Urothelium cell line (cell line): ENCODE measurements at places on chromosomes 5 and 9.

DNA sequence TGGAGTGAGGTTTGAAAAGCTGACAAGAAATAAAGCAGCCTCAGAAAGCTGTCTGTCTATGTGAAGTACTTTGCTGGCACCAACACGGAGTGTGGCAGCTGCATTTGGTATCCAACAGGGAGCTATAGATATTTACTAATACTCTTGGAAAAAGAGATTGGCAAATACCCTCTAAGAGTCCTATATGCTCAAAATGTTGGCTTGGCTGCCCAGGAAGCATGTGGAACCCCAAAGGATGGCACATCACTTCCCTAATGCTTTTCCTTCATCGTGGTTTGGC, 398.3 kb downstream of the TLE4 start:
- no peak for DNase-seq

DNA sequence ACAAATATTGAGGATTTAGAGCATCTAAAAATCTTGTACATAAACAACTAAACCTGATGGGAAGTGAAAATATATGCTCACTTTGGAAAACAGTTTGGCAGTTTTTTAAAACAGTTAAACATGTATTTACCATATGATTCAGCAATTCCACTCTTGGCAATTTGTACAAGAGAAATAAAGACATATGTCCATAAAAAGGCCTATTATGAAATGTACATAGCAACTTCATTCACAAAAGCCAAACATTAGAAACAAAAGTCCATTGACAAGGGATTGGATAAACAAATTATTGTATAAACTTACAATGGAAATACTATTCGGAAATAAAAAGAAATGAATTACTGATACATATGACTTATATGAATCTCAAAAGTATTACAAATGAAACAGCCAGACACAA, 196.2 kb upstream of the SLC24A2 start:
- DNase-seq, result no peak

DNA sequence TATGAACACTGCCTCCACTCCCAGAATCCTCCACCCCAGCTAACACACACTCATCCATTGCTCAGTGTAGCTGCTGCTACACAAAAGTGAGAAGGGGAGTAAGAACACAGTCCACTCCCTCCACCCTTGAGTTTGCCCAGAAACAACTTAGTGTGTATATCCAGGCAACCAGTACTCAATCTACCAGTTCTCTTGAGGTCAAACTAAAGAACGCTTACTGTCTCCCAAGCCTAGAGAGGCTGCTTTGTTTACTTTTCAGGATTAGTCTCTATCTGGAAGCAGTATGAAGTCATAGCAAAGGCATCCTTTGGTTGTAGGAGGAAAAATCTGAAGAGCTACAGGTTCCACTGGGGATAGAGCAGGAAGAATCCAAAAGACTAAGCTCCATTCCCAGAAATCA, 296.3 kb downstream of the KCNN2 start:
- DNase-seq, result peak; percentile 43

DNA sequence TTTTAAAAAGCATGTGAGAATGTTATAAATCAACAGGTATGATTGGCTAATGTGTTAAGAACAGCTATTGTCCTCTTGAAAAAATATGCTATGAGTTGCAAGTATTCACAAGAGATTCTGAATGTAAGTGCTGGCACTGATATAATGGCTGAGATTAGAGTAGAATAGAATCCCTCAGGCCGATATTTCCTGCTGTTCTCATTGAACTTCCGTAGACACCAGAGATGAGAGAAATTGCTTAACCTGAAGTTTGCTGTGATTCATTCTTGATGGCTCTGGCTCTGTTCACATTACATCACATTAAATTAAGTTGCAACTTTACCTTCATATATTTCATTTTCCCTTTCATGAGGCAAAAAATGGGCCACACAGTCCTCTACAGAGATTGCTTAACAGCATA, 114.5 kb downstream of the BAAT start:
- DNase-seq, result no peak

DNA sequence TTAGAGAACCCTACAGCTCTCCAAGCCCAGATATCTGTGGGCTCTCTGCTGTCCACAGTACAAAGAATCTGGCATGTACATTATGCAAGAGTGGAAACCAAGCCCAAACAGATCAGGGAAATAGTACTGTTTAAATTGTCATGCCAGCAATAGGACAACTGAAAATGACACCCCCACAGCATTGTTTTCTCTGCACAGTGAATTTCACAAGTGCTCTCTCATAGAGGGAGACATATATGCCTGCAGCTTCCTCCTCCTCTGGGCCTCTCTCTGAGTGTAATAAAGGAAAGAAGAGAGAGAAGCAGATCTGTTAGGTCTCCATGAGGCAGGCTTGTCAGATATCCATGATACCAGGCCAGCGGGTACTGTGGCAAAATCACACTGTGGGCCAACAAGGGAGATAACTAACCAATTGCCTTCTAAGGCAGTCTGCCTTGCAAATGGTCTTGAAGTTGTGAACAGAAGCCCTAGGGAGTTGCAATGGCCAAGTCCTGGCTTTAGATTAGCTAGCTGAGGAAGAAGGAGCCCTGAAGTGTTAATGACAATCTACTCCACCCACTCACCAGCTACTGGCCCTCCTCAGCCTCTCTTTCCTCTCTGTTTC, 54.4 kb upstream of the JMY start:
- DNase-seq, result no peak

DNA sequence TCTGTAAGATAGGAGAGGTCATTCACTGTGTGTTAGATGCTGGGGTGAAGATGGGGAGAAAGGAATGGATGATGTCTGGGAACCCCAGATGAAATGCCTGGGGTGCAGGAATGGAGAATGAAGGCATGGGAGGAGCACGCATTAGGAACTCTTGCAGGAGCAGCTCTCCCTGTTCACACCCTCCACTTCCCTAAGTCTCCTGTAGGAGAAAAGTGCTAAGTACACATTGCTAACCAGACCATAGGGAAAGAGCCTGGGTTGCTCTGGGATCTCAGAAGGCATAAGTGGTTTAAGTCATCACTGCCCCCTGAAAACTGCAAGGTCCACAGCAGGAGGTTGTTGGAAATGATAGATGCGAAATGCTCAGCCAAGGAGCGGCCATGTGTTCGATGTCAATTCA, 163.1 kb downstream of the SEC61B start:
- no peak for DNase-seq

DNA sequence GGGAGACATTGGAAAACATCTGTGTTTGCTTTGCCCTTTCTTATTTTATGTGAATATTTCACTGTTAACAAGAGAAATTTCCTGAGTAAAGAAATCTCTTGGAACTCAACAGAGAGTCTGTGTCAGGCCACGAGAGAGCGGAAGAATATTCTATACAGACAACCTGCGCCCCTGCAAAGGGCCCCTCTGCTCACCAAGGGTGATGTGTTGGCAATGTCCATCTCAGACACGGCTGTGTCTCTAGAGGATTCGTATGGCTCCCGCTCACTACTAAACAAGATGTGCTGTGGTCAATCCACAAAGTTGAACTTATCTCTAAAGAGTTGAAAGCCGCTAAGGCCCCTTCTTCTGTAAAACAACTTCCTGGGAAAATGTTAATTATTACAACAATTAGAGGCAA, 241.0 kb upstream of the IRX1 start:
- no peak for DNase-seq
